ENCODE measurements at places on chromosomes 4 and X.

- no peak for DNase-seq
These were observed 146.7 kb upstream of the CXXC4 start for GRCh38 chr4:104641418-104641817.

DNA sequence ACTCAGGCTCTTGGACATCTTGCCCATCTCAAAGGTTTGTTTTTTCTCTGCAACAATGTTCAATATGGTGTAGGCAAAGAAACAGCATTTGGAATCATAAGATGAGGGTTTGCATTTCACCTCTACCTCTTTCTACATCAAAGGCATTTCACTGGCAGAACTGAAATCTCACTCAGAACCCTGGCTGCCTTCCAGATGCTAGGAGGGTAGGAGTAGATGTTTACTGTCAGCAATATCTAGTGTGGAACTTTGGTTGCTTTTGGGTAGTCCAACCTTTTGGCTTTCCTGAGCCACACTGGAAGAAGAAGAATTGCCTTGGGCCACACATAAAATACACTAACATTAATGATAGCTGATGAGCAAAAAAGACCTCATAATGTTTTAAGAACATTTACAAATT lies 297.0 kb upstream of the KLF3 start:
- no peak for DNase-seq

- no peak for DNase-seq
These were observed 44.8 kb upstream of the CBR4 start for GRCh38 chr4:169054879-169055278.

- DNase-seq = no peak
These were observed 22.8 kb upstream of the NKX3-2 start for GRCh38 chr4:13567125-13567524.

Measured in heart right ventricle (tissue), 16 donors.